Activated T-cell treated with anti-CD3 and anti-CD28 coated beads for 1 hour (primary cell): ENCODE measurements at places on chromosomes 11 and 22.

DNA sequence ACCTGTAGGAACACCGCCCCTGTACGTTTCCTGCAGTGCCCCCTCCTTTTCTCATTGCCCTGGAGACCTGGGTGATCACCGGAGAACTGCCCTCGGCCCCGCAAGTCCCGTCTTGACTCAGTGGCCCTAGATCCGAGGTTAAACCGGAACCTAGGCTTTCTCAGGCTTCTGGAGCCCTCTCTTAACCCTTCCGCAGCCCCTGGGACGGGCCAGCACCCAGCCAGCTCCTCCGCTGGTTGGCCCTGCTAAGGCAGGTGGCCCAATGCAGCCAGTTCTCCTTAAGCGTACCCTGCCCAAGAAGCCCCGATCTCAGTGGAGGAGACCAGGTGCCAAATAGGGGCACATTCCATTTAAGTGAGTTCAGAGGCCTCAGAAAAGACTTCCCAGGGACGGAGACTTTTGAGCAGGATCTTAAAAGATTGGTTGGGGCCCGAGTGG is 776 bp downstream of the NLRX1 start:
- no peak for DNase-seq

DNA sequence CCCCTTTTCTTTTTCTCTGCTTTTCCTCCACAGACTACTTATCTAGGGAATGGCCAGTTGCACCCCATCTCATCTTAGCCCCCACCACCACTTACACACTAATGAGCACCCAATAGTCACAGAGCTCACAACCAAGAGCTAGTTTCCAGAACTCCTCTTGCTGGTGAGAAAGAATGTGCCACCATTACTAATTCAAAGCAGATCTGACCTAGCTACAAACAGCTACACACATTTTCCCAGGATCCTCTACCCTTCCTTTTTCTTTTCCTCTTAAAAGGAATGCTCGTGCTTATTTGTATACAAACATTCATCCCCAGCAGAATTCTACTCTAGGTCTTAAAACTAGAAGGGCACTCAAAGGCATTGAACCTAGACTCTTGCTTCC is 136.8 kb downstream of the CD44 start:
- DNase-seq: no peak

GRCh38 chr22:46551996-46552395 is 14.6 kb upstream of the CELSR1 start:
- no peak for DNase-seq

DNA sequence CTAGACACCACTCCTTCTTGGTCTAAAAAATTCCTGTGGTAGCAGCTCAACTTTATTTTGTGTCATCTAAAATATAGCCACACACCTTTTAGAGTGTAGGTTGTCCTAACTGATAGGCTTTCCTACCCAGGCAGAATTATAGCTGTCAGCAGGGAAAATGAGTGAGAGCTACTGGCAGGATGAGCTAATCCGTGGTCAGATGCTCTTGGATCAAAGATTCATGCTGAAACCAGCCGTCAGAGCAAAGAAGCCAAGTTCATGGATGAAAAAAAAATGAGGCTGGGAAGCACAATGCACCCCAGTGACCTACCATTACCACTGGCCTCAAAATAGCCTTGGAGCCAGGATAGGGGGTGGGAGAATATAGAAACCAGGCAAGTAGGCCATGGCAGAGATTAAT is 113.1 kb upstream of the BLID start:
- DNase-seq: no peak

GRCh38 chr11:8584082-8584481 is 9.9 kb downstream of the STK33 start:
- DNase-seq: no peak

DNA sequence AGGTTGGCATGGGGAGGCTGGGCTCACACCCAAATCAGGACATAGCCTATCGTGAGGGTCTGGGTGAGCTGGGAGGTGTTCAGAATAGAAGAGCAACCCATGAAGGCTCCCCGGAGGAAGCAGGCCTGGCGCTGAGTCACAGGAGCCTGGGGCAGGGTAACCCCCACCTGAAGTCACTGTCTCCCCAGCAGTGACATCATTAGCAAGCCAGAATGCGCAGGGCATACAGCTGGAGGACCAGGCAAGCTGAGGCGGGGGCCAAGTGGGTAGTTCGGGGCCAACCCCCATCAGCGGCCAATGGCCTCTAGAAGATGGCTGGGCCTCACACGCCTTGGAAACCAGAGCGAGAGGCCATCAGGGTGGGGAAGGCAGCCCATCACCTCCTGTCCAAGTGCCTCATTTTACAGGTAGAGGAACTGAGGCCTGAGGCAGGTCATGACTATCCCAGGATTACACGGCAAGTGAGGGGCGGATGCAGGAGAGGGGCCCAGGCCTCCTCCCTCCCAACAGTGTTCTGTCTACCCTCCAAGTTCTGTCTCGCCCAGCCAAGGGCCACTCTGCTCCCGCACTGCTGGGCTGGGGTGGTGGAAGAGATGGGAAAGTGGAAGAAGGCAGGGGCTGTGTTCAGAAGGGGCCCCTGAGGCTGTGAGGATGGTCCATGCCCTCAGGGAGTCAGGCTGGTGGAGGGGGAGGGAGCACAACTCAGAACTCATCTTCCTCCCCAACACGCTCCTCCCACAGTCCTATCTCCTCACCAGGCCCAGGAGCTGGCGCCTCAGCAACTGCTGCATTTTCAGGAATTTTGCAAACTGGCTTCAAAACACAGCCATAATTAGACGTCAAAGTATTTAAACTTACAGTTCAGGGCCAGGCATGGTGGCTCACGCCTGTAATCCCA is 24.6 kb downstream of the RPL3 start:
- DNase-seq: no peak

DNA sequence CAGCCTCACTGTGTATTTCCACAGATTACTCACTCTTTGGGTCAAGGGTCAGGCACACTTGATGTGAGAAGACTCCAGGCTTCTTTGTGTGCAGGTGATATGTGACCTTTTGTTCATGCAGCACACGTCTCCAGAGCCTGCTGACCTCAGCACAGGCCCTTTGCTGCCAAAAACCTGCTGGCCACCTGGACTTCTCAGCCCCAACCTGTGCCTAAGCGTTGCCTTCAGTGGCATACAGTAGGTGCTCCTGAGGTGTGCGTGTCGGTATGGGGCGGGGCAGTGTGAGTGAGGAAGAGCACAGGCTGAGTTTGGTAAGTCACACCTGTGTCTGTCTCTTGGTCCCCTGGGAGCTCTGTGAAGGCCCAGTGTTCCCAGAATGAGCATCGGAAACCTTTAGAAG is 58.1 kb downstream of the WNT11 start:
- no peak for DNase-seq

DNA sequence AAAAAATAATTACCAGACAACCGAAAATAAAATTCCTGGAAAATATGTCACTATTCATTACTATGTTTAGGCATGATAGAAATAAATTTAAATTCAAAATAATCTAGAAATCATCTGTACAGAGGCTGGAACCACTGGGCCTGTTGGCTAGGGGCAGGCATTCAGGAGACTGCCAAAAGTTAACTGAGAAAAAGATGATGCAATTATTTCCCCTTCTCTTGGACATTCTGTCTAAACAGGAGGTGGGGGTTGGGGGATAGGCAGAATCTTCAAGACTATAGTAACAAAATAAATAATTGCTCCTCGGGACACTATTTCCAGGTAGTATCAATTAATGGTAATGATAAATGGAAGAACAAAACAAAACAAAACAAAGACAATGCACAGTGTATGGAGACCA is 14.1 kb downstream of the BTBD10 start:
- no peak for DNase-seq

- DNase-seq: no peak
These were observed 1.7 kb downstream of the RASL10A start for GRCh38 chr22:29313576-29314466.

- DNase-seq: no peak
These were observed 7.3 kb upstream of the MCAM start for GRCh38 chr11:119324189-119324588.

GRCh38 chr11:60161766-60162165 is 21.1 kb downstream of the MS4A6A start:
- DNase-seq: no peak

DNA sequence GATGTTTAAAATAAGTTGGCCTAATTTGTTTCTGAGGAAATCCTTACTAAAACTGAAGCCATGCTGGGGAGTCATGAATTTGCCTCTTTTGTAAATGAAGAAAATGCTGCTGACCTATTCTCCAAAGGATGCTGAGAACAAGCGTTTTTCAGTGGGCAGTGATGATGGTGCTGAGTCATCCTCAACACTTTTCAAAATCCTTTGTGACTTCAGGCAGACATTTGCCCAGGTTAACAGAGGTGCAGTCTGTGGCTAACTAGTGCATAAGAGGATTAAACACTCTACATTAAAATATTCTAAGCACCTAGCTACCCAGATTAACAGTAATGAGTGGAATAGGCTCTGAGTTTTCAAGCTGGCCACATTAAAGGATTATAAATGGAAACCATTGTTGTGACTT is 509.0 kb downstream of the DLG2 start:
- DNase-seq: no peak

DNA sequence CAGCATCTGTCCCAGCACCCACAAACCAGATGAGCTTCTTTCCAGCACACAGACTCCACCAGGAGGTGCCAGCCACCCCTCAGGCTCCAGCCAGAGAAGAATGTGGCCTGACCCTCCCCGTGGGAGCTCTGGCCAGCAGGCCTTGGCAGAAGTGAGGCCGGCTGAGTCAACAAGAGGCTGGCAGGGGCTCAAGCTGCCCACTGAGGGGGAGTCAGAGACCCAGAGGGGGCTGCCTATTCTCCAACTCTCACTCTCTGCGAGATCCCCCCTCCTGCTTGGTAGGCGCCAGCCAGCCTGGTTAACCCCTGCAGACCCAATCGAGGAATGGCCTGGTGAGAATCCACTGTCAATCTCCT is 10.6 kb upstream of the CDC42EP1 start:
- DNase-seq: no peak

DNA sequence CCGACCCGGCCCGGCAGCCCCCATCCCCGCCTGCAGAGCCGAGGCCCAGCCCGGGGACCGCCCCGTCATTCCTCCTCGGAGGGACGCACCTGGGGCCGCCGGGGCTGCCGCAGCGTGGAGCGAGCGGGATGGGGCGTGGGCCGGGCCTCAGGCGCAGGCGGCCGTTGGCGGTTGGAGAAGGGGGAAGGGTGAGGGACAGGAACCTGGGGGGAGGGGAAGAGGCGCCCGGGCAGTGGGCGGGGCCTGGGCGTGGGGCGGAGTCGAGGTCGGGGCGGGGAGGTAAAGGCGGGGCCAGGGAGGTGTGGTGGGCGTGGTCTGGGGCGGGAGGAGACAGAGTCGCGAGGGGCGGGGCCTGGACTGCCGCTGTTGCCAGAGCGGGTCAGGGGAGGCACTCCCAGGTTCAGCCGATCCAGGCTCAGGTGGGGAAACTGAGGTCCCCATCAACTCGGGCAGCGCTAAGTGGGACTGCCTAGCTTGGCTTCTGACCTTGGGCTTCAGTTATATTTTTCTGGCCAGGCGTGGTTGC is at the start of gene TESMIN:
TESMIN (minus strand) TSS at position 190 of the 526 bp plus-strand sequence. CDS start 860 bp downstream, outside the sequence.
- peak; percentile 94 for DNase-seq

DNA sequence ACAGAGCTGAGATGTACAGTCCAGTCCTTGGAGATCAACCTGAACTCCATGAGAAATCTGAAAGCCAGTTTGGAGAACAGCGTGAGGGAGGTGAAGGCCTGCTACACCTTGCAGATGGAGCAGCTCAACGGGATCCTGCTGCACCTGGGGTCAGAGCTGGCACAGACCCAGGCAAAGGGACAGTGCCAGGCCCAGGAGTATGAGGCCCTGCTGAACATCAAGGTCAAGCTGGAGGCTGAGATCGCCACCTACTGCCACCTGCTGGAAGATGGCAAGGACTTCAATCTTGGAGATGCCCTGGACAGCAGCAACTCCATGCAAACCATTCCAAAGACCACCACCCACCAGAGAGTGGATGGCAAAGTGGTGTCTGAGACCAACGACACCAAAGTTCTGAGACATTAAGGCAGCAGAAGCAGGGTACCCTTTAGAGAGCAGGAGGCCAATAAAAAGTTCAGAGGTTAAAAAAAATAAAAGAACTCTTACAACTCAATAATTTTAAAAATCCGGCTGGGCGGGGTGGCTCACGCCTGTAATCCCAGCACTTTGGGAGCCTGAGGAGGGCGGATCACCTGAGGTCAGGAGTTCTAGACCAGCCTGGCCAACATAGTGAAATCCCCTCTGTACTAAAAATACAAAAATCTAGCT is 69.9 kb upstream of the RTL6 start:
- DNase-seq: peak; percentile 22

GRCh38 chr11:12196308-12196707 is 85.9 kb downstream of the MICAL2 start:
- no peak for DNase-seq

- DNase-seq: no peak
These were observed 12.0 kb upstream of the GDPD5 start for GRCh38 chr11:75537740-75538139.

DNA sequence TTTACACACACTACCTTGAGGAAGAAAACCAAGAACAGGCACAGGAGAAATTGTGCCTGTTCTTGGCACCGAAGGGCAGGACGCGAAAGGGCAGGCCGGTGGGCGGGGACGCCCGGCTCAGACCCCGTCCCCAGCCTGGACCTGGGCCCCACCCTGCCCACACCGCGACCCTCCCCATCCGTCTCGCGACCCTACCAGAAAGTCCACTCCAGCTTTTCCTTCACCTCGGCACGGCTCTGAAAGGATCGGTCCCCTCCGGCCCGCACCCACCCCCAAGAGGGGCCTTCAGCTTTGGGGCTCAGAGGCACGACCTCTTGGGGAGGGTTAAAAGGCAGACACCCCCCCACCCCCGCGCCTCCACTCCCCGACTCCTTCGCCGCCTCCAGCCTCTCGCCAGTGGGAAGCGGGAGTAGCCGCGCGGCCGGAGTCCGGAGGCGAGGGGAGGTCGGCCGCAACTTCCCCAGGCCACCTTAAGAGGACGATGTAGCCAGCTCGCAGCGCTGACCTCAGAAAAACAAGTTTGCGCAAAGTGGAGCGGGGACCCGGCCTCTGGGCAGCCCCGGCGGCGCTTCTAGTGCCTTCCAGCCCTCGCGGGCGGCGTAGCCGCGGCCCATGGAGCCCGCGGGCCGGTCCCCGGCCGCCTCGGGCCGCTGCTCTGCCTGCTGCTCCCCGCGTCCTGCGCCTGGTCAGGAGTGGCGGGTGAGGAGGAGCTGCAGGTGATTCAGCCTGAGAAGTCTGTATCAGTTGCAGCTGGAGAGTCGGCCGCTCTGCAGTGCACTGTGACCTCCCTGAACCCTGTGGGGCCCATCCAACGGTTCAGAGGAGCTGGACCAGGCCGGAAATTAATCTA is 4.4 kb downstream of the SEC14L6 start:
- DNase-seq: no peak

GRCh38 chr11:8905528-8906165 is 5.3 kb upstream of the AKIP1 start:
- no peak for DNase-seq

- DNase-seq: no peak
These were observed 349.7 kb downstream of the BUD13 start for GRCh38 chr11:116422956-116423600.

GRCh38 chr11:4467811-4468606 is 14.4 kb upstream of the OR52K1 start:
- no peak for DNase-seq

- DNase-seq: peak; percentile 76
These were observed 3.6 kb downstream of the SEPTIN5 start for GRCh38 chr22:19717691-19718455.

GRCh38 chr11:21775911-21776310 is 417.0 kb upstream of the ANO5 start:
- no peak for DNase-seq
